ENCODE measurements at places on chromosomes 2 and 18.

- DNase-seq, result no peak
Observed at GRCh38 chr2:16278421-16279200, 338.3 kb downstream of the MYCN start.

DNA sequence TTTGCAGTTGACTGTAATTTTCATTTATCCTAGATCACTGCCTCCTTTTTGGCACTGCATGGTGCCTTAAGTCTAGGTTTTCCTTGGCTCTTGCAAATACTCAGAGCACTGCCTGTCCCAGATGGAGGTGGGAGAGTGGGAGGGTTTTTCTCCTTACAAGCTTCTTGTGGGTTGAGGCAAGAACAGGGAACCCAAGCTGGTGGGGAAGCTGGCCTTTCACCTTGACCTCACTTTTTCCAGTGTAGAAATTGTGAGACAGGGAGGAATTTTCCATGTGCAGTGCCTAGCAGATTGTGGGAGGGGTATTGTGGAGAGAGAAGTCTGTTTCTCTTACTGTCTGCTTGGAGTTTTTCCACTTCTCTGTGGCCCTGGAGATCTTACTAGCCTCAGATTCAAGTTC lies 21.5 kb downstream of the GALNT1 start:
- DNase-seq, result no peak

- no peak for DNase-seq
Observed at GRCh38 chr2:108536133-108536780, 2.0 kb downstream of the LIMS1 start.

DNA sequence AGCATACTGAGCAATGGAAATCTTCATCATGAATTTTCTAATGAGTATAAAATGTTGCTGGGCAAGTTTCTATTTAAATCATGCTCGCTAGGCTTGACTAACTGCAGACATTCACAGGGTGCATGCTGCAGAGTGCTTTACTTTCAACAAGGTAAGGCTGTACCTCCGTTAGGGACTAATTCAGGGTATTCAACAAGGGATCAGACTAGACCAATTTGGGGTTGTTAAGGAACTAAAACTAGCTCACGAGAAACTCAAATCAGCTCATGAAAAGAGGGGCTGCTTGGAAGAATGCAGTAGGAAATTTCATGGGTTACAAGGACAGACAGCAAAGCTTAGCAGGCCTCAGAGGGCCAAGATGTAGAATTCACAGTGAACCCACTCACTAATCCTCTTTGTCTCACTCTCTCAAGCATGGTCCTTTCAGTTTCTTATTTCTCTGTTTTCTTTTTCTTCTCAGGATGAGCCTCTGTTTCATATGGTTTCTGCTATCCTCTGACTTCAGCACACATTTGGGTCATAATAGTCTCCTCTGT lies 2.2 kb downstream of the MYO3B start:
- DNase-seq, result no peak

GRCh38 chr18:78327643-78328042 lies 652.0 kb upstream of the SALL3 start:
- no peak for DNase-seq

DNA sequence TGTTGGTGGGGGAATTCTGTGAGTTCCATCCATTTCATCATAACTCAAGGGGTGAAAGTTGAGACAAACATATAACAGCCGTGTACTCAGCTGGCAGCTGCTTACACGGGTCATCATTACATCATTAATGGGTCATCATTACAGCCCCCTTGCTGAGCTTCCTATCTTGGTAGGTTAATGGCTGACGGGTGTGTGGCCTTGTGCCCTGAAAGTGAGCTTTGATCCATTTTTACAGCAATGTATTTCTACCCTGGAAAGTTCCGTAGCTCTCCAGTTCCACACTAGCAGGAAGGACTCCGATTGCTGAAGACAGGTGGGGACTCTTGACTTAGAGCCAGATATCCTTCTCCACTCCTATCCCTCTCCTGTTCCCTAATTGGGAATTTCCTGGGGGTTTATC lies 105.2 kb upstream of the DLX2 start:
- DNase-seq, result no peak

GRCh38 chr2:28589746-28590463 lies 94.0 kb downstream of the PLB1 start:
- DNase-seq, result no peak

Data from right lobe of liver (tissue), 6 donors.